ENCODE measurements at places on chromosomes 5 and 9.
A peak's percentile ranks its signal among the peaks of the same experiment; 100 is the strongest.

DNA sequence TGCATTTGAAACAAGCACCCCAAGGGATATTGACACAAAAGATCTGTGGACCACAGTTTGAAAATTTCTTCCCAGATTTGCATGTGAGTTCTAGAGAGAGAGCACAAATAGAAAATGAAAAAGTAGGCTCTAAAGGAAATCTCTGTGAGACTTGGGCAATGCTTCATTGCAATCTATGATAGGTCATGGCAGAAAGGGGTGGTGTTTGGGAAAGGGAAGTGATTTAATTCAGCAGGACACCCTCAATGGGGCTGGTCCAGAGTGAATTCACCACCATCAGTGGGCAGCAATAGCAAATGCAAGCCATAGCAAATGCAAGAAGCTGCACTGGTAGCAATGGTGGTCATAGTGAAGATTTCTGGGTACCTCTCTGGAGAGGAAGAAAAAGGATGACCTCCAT lies 58.1 kb downstream of the ANKRD55 start:
- DNase-seq = no peak

GRCh38 chr9:129676975-129677374 lies 11.5 kb downstream of the PRRX2 start:
- DNase-seq = no peak

DNA sequence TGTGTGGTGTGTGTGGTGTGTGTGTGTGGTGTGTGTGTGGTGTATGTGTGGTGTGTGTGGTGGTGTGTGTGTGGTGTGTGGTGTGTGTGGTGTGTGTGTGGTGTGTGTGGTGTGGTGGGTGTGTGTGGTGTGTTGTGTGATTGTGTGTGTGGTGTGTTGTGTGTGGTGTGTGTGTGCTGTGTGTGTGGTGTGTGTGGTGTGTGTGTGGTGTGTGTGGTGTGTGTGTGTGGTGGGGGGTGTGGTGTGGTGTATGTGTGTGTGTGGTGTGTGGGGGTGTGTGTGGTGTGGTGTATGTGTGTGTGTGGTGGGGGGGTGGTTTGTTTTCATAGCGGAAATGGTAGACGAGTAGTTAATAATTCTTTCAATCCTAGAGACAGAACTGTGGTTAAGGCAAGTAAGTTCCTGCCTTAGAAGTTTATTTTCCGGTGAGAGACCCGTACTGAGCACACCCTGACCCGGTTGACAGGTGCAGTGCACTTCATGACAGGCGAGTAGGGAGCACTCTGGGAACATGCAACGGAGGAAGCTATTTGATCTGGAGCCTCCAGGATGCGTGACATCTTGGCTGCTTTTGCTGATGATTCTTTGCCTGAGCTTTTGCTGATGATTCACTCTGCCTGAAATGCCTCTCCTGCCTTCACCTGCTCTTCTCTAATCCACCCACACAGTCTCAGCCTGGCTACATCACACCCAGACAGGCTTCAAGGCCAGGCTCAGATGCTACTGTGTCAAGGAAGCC lies 21.7 kb upstream of the FAT2 start:
- DNase-seq = peak; percentile 36

- no peak for DNase-seq
These were observed 19.7 kb upstream of the TERT start for GRCh38 chr5:1314564-1314982.

GRCh38 chr5:81853030-81853357 lies 102.1 kb upstream of the SSBP2 start:
- DNase-seq = no peak

- no peak for DNase-seq
These were observed 20.6 kb downstream of the DYNC2I2 start for GRCh38 chr9:128636024-128636390.

- DNase-seq = no peak
These were observed 56.4 kb downstream of the NIPSNAP3B start for GRCh38 chr9:104820336-104820735.
